ENCODE measurements at places on chromosomes 1 and 21.
A peak's percentile ranks its signal among the peaks of the same experiment; 100 is the strongest.

DNA sequence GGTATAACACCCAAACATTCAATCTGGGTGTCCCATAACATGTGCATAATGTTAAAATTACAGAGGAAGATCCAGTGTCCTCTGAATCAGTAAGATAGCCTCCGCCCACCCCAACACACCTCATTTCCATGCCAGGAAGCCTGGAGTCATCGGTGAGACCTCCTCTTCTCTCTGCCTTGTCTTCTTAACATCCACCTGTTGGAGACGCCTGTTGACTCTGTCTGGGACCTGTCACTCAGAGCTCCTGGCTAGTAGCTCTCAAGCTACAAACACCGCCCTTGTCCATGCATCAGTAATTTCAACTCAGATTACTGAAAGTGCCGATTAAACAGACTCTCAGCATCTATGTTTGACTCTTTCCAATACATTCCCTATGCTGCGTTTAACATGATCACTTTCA is 27.4 kb downstream of the KCNJ15 start:
- no peak for DNase-seq

DNA sequence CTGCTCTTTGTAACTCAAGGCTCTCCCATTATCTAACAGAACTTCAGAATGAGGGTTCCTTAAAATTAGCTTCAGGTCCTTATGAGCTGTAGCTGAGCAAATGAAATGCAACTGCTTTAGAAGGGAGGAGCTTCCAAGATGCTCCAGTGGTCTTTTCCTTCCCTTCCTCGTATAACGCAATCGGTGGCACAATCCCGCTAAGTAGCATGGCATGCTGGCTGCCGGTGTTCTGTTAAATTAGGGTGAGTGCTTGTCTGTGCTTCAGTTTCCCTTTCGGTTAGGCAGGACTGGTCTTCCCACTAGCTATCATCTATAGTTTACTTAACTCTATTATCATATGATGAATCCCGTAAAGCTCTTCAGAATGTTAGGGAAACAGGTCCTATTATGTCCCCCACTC is 917 bp downstream of the KIAA0040 start:
- no peak for DNase-seq

DNA sequence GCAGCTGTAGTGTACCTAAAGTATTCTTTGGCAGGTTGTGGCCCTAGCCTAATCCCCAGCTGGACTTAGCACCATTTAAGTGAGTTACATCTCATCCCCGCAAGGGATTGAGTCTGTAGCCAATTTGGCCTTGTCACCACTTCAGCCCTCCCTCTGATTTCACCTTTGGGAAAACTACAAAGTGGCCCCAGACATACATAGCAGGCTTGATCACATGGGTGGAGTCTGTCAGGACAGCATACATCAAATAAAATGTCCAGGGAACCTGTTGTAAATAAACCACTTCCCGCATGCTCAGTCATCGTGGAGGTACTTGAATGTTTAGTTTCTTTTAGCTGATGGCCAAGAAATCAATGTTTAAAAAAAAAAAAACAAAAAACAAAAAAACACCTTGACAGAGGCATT is 142.5 kb downstream of the DHRS3 start:
- no peak for DNase-seq

GRCh38 chr21:36487641-36488307 is 7.9 kb upstream of the CLDN14 start:
- DNase-seq = no peak

DNA sequence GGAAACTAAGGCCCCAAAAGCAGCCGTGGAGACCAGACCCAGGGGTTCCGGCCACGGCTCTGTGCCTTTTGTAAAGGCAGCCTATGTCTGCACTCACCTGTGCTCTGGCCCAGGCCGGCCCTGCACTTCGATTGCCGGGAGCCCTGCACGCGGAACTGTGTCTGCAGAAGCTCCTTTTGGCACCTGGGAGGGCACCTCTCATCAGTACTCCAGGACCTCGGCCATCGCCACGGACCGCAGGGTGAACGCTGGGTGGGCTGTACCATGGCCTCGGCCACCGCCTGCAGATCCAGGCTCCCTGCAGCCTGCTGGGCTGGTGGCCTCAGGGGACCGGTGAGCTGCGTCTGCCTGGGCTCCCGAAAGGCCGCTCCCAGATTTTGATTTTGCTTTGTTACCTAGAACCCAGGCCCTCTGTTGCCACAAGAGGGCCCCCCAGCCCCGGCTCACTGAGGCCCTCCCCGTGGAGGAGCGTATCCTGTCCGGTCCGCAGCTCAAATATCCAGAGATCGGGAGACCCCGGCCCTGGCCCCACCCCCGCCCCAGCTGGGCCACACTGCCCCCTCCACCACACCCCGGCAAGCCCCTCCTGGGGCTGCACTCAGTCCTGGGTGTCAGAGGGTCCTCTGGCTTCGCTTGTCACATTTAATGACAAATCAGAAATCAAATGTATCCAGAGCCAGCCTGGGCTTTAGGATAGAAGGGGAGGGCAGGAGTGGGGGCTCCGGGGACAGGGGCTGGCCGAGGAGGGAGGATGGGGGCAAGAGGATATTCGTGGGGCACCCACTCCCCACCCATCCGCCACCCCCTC is 60.2 kb upstream of the PDE9A start:
- DNase-seq = peak; percentile 45

GRCh38 chr1:229537894-229538293 is 20.6 kb downstream of the ABCB10 start:
- no peak for DNase-seq

DNA sequence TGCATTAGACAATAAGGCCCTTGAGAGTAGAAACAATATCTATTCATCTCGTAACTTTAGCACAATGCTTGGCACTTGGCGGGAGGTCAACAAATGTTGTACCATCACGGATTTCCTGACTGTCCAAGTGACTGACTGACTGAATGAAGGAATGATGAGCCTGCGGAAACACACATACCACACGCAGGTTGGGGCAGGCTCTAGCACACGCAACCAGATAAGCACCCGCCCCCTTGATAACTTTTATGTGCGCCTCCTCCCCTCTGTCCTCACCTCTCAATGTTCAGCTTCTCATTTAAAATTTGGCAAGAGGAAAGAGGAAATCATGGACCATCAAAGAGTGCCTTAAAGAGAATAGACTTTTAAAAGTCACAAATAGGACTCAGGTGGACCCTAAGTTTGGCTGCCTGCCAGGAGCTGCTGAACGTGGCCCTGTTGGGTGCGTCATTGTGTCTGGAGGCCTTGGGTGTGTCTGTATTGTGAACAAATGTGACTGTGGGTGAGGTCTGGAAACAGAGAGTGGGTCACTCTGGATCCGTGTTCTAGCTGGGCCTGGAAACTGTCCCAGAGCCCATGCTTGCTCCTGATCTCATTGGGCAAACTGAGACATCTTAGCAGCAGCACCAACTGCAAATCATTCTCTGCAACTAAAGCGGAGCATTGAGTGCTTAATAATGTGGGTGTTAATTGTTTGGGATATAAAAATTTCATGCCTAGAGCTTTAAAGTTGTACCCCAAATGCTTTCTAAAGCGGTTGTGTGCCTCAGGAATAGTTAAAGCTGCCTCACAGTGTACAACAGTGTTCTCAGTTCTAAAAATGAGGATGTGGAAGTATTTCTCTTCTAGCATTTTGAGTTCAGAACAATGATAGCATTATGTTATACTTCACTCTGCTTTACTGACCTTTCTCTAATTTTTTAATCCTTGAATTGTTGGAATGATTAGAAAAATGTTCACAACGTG is 47.6 kb upstream of the ABCG1 start:
- DNase-seq = no peak

- DNase-seq = no peak
Measured at GRCh38 chr1:76418531-76418930, 344.0 kb downstream of the ST6GALNAC3 start.

- no peak for DNase-seq
Measured at GRCh38 chr1:212153635-212154034, 118.1 kb downstream of the DTL start.

GRCh38 chr1:84247425-84248220 is 53.9 kb upstream of the SAMD13 start:
- no peak for DNase-seq

DNA sequence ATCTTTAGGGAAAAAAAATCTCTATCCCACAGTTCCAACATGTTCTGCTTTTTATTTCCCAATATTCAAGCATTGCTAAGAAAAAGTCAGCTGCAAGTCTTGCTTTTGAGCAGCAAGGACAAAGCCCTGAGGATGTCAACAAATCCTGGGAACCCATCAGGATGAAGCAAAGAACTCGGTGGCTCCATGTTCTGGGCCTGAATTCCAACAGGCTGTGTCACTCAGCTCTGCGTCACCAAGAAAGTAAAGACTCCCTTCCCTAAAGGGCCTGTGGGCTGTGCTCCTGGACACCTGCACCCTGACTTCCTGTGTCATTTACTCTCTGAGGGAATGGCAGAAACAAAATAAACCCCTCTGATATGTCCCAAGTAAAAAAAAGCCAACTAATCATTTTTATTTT is 95.5 kb downstream of the TIAM1 start:
- DNase-seq = no peak

DNA sequence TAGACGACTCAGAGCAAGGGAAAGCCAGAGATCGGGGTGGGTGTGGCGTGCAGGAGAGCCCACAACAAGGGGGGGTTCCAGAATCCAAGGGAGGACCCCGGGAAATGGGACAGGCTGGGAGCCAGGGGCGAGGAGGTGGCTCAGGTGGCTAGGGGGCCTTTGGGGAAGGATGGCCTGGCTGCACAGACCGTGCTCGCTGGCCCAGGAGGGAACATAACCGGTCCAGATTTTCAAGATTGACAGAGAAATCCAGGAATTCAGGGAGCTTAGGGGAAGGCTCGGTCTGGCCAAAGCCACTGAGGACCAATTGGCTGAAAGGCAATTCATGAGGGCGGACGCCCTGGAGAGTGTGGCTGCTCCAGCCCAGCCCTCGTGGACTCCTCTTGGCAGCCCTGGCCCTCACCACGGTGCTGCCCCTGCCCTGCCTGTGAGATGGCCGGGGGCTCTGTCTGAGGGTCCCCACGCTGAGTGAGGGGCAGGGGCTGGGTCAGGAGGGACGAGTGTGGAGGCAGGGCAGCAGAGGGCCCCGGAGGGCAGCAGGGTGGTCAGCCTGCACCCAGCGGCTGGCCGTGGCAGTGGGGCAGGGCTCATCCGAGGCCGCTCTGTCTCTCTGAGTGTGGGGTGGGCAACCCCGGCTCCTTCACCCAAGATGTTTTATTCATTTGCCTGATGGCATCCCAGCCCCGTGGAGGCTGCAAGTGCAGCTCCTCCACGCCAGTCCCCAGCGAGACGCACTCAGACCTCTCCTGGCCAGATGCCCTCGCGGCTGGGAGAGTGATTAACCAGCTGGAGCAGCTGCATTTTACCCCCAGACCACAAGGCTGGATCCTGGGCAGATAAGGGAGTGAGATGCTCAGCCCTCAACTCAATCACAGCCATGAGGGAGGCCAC is 5.6 kb upstream of the LRRC3 start:
- no peak for DNase-seq

GRCh38 chr1:21297975-21298374 is 7.7 kb upstream of the ECE1 start:
- no peak for DNase-seq

- DNase-seq = no peak
Measured at GRCh38 chr1:99829269-99829668, 20.9 kb upstream of the AGL start.

DNA sequence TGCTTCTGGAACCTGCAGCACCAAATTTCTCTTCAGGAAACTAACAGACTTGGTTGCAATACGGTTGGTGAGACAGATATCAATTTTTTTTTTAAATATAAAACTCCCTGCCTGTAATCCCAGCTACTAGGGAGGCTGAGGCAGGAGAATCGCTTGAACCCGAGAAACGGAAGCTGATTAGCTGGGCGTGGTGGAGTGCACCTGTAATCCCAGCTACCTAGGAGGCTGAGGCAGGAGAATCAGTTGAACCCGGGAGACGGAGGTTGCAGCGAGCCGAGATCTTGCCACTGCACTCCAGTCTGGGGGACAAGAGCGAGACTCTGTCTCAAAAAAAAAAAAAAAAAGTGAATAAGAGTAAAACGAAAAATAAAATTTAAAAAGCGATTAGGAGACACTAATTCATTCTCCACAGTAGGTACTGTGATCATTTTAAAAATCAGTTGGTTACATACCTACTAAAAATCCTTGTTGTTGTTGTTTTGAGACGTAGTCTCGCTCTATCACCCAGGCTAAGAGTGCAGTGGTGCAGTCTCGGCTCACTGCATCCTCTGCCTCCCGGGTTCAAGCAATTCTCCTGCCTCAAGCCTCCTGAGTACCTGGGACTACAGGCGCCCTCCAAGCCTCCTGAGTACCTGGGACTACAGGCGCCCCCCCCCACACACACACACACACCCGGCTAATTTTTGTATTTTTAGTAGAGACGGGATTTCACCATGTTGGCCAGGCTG is 796 bp upstream of the RBM8A start:
- no peak for DNase-seq

DNA sequence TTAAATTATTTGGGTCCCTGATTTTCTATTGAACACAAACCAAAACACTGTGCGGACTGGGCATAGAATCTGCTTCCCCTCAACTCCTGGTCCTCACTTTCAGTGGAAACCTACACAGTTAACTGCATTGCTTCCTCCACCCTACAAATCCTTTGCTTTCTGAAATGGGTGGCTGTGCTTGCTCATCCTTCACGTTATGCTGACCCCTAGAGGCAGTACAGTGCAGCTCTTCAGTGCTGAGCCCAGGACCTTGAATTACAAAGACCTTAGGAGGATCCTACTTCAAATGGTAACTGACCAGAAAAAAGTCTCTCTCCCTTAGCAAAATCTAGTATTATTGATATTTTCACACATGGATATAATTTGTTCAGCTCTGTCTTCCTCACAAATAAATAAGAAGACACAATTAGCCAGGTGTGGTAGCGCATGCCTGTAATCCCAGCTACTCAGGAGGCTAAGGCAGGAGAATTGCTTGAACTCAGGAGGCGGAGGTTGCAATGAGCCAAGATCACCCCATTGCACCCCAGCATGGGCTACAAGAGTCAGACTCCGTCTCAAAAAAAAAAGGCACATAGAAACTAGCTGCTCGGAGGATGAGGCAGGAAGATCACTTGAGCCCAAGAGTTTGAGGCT is 63.4 kb upstream of the L1TD1 start:
- DNase-seq = no peak

GRCh38 chr21:42533306-42533962 is 19.8 kb downstream of the SLC37A1 start:
- DNase-seq = no peak

DNA sequence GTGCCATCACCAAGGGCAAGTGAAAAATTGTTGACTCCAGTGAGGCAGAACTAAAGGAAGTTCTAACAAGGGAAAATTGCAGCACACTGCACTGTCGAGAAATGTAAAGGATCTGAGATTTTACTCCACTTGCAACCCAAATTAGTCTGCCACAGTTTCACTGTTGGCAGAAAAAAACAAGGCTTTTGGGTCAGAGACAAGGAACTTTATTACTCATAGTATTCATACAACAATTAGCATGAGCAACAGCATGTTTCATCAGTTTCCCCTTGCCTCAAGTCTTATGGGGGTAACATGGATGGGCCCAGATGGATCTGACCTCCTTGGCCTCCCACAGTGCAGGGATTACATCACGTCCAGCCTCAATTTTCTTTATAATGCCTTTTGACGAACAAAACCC is 125.3 kb downstream of the LTN1 start:
- no peak for DNase-seq

- DNase-seq = no peak
Measured at GRCh38 chr1:198950036-198950435, 311.2 kb downstream of the PTPRC start.

- no peak for DNase-seq
Measured at GRCh38 chr1:95095833-95096217, 21.3 kb upstream of the TLCD4 start.
